ENCODE measurements at places on chromosomes 2 and 18. TPM values are rescaled to one million over a fixed set of nuclear protein-coding genes. Genes with fewer than 3 reads are reported as not detected.

- no peaks in the 10 kb centered on the region for H3K27me3 ChIP-seq
- no peaks in the 10 kb centered on the region for H3K4me1 ChIP-seq
- H3K27ac ChIP-seq = no peak overlapping the region
- no peak overlapping the region for H3K4me3 ChIP-seq
Measured at GRCh38 chr2:52916981-52917380, 850.6 kb upstream of the CHAC2 start.

GRCh38 chr18:24368749-24369148 is 28.9 kb downstream of the OSBPL1A start:
- H3K4me1 ChIP-seq = peaks cover 18% of the 10 kb centered on the region
- H3K27me3 ChIP-seq = no peaks in the 10 kb centered on the region

- H3K4me3 ChIP-seq = no peak overlapping the region
- no peaks in the 10 kb centered on the region for H3K36me3 ChIP-seq
- H3K27me3 ChIP-seq = no peaks in the 10 kb centered on the region
- no peak overlapping the region for H3K27ac ChIP-seq
- no peak for DNase-seq
- H3K4me1 ChIP-seq = no peaks in the 10 kb centered on the region
Measured at GRCh38 chr2:161570424-161571050, 53.7 kb upstream of the SLC4A10 start.

- no peak for DNase-seq
- no peak overlapping the region for H3K27ac ChIP-seq
- H3K27me3 ChIP-seq = no peaks in the 10 kb centered on the region
- no peak overlapping the region for H3K4me3 ChIP-seq
- no peaks in the 10 kb centered on the region for H3K4me1 ChIP-seq
- no peaks in the 10 kb centered on the region for H3K36me3 ChIP-seq
Measured at GRCh38 chr18:30234755-30235154, 807.8 kb downstream of the DSC3 start.

GRCh38 chr18:8374676-8375075 is 234.6 kb upstream of the RAB12 start:
- no peak overlapping the region for H3K27ac ChIP-seq
- DNase-seq = no peak
- no peaks in the 10 kb centered on the region for H3K27me3 ChIP-seq
- H3K4me3 ChIP-seq = no peak overlapping the region
- no peaks in the 10 kb centered on the region for H3K4me1 ChIP-seq
- H3K36me3 ChIP-seq = peaks cover 11% of the 10 kb centered on the region

- no peak overlapping the region for H3K4me3 ChIP-seq
- no peak overlapping the region for H3K27ac ChIP-seq
- no peak for DNase-seq
- no peaks in the 10 kb centered on the region for H3K36me3 ChIP-seq
Measured at GRCh38 chr2:23005469-23005868, 379.5 kb upstream of the KLHL29 start.

DNA sequence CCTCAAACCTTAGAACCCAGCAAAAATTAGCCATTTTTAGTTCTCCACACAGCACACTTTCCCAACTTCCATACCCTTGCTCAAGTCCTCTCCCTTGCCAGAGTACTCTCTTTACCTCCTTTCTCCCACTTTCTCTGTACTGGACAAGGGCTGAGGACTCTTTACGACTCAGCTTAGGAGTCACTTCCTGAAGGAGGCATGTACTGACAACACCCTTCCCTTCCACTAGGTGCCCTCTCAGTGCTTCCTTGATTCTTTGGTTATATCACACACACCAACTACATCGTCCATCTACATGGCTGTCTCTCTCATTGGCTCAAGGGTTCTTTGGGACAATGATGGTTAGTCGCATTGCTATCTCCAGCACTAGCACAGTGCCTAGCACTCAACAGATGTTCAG is 5.2 kb upstream of the C18orf63 start:
- DNase-seq = peak; percentile 15
- no peak overlapping the region for H3K4me3 ChIP-seq
- no peaks in the 10 kb centered on the region for H3K4me1 ChIP-seq
- H3K36me3 ChIP-seq = no peaks in the 10 kb centered on the region

DNA sequence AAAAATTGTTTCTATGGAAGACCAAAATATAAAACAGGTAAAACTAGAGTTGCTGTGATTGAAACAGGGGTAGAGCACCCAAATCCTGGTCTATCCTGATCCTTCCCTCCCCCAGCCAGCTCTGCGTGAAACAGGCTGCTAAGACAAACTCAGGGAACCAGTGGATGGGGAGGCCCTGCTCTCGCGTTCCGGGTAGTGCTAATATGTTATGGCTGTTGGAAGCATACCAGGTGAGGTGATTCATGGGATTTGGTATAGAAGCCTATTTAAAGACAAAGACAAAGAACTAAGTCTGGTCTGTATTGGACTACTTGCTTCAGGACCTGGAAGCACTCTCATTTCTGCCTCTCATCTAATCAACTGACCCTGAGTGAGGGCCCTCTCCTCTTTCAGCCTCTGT is 63.0 kb upstream of the CCBE1 start:
- H3K27ac ChIP-seq = no peak overlapping the region
- H3K4me3 ChIP-seq = no peak overlapping the region
- H3K4me1 ChIP-seq = no peaks in the 10 kb centered on the region
- DNase-seq = no peak

- H3K27ac ChIP-seq = no peak overlapping the region
- DNase-seq = peak; percentile 7
- H3K27me3 ChIP-seq = no peaks in the 10 kb centered on the region
- no peak overlapping the region for H3K4me3 ChIP-seq
Measured at GRCh38 chr2:392926-393280, 105.0 kb upstream of the ALKAL2 start.

DNA sequence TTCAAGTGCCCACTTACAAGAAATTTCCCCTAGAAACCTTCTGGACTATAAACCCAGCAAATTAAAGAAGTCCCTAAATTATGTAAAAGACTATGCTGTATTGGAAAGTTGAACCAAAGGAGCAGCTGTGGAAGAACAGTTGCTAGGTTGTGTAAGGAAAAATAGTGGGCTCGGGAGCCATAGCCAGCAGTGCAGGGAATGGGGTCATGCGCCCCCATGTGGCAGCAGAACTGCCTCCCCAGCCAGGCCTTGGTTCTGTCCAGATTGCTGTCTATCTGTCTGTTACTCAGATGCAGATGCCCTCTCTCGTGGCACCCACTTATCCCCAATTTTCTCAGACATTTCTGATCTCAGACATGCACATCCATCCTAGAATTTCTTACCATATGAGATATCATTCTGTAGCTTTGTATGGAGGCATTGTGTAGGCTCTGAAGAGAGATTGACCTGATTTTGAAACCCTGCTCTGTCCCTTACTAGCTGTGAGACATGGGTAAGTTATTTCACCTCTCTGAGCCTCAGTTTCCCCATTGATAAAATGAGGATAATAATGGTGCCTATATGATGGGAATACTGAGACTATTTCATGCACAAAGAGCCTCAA is 258.3 kb downstream of the SS18 start:
- H3K27ac ChIP-seq = no peak overlapping the region
- no peaks in the 10 kb centered on the region for H3K4me1 ChIP-seq

- DNase-seq = no peak
- H3K4me1 ChIP-seq = peaks cover 5% of the 10 kb centered on the region
- H3K27ac ChIP-seq = peak overlapping the region; percentile 81
- H3K27me3 ChIP-seq = peaks cover 7% of the 10 kb centered on the region
- peak overlapping the region; percentile 99 for H3K4me3 ChIP-seq
Measured at GRCh38 chr18:23585897-23586248, 433 bp downstream of the NPC1 start.

- H3K4me1 ChIP-seq = peaks cover 2% of the 10 kb centered on the region
- no peak for DNase-seq
- H3K36me3 ChIP-seq = no peaks in the 10 kb centered on the region
- H3K27ac ChIP-seq = no peak overlapping the region
- no peaks in the 10 kb centered on the region for H3K27me3 ChIP-seq
- no peak overlapping the region for H3K4me3 ChIP-seq
Measured at GRCh38 chr18:57542126-57542525, 44.4 kb downstream of the FECH start.

GRCh38 chr2:110149330-110150220 is 34.0 kb upstream of the MALL start:
- no peak overlapping the region for H3K27ac ChIP-seq
- no peaks in the 10 kb centered on the region for H3K27me3 ChIP-seq
- no peak overlapping the region for H3K4me3 ChIP-seq

DNA sequence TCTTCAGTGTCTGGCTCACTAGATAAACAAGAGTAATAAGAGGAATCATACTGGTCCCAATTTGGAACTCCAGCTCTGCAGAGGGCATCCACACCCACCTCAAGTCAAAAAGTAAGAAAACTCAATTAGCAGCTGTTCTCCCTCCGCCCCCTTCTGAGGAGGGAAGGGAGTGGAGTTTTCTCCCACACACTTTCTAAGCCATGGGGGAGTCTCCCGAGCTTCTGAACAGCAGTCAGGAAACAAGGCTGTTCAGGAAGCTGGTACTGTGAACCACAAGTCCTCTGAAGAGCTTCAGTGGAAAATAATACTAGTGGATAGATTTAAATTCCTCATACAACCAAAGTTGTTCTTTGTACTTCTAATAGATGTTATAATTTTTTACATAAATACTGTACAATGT is 32.9 kb upstream of the SPTBN1 start:
- no peaks in the 10 kb centered on the region for H3K27me3 ChIP-seq
- H3K4me3 ChIP-seq = no peak overlapping the region
- H3K27ac ChIP-seq = no peak overlapping the region
- H3K36me3 ChIP-seq = no peaks in the 10 kb centered on the region
- no peak for DNase-seq

DNA sequence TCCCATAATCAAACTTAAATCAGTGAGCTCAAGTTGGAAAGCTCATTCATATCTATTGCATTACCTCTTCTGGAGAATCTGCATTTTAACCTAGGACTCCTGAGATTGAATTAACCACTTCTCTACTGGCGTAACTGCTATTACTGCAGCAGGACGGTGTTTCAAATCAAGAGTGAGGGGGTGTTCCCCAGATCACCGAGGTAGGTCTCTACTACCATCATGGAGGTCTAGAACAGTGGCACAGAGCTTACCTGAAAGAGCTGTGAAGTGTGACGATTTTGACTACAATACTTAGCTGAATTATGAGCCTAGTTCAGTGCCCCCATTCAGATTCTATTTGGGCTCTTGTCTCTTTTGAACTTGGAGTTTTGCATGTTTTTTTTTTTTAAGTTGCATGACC is 119.5 kb downstream of the POLE4 start:
- no peaks in the 10 kb centered on the region for H3K36me3 ChIP-seq
- DNase-seq = no peak
- H3K4me3 ChIP-seq = no peak overlapping the region
- H3K4me1 ChIP-seq = no peaks in the 10 kb centered on the region
- H3K27ac ChIP-seq = no peak overlapping the region

- no peak overlapping the region for H3K27ac ChIP-seq
- no peak overlapping the region for H3K4me3 ChIP-seq
- H3K36me3 ChIP-seq = no peaks in the 10 kb centered on the region
- DNase-seq = no peak
Measured at GRCh38 chr2:69594341-69594740, 49.2 kb downstream of the AAK1 start.

- no peaks in the 10 kb centered on the region for H3K4me1 ChIP-seq
- no peak overlapping the region for H3K27ac ChIP-seq
- H3K36me3 ChIP-seq = no peaks in the 10 kb centered on the region
- DNase-seq = no peak
Measured at GRCh38 chr2:211822686-211823335, 715.8 kb downstream of the ERBB4 start.

PID1 gene
- total RNA-seq = 1.0 TPM

MTLN gene
- total RNA-seq = 51.2 TPM

RUFY4 gene
- 2.6 TPM for total RNA-seq

IL36A gene
- 0.99 TPM for total RNA-seq

MAP2 gene
- 2.5 TPM for total RNA-seq

ABCB11 gene
- 0.05 TPM for total RNA-seq

EXOC6B gene
- total RNA-seq = 6.2 TPM

MYCN gene
- 5.8 TPM for total RNA-seq

STEAP3 gene
- 0.90 TPM for total RNA-seq

GALR1 gene
- total RNA-seq = 0.05 TPM

ITPRIPL1 gene
- total RNA-seq = 7.7 TPM

ALKAL2 gene
- total RNA-seq = 1.7 TPM

Measured in thymus (tissue), 14 donors.